ENCODE measurements at places on chromosomes 3 and 15. TPM values are rescaled to one million over a fixed set of nuclear protein-coding genes. Genes with fewer than 3 reads are reported as not detected.

DNA sequence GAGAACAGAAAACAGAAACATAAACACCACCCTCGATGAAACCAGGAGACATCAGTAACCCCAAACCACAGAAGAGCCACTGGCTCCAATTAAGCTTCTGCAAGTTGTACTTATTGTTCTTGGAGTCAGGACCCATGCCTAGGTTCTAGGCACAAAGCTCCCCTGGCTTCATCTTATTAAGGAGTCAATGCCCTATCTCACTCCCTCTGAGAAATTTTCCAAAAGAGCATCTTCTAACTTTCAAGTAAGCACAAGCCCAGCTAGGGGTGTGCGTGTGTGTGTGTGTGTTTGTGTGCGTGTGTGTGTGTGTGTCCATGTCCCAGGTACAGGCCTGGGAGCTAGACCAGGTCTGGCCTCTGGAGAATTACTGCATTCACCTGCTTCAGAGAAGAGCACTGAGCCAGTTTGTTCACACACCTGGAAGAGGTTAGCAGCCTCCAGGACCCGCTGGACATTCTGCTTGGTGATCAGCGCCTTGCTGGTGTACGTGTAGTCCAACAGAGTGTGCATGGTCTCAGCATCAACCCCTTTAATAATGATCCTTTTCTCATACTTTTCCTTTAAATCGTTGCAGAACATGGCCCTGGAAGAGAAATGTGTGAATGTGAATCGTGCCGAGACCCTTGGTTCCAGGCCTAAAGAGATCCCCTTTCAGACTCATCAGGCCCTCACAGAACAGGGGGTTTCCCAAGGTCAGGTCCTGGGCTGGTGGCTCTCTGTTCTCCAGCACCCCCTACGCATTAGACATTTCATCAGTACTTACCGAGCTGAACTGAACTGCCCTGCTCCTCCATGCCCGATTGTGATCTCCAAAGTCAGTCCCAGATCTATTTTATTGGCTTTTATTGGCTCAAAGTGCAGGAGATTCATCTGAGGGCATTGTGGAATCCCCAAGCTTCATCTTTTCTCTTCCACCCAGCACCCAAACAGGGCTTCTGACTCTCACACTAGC, 27.8 kb downstream of the KLHL6 start:
- no peaks in the 10 kb centered on the region for H3K27me3 ChIP-seq
- H3K4me3 ChIP-seq, result no peak overlapping the region
- DNase-seq, result peak; percentile 31
- peaks cover 66% of the 10 kb centered on the region for H3K4me1 ChIP-seq
- peaks cover 69% of the 10 kb centered on the region for H3K36me3 ChIP-seq
- H3K27ac ChIP-seq, result peak overlapping the region; percentile 82

DNA sequence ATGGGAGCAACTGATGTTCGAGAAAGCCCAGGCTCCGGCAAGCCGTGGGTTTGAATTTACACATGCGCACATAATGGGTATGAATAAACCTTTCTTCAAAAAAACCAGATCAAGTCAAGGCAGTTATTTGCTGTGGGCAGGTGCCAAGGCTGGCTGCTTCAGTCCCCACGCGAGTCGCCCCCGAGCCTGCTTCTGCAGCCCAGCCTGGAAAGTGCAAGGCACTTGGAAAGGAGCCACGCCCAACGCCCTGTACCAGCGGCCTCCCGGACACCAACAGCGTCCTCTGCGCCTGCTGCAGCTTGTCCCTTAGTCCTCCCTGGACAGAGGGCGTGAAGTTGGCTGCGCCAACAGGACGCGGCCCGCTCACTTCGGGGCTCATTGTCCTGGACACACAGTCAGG, 68.9 kb downstream of the KLF15 start:
- no peak overlapping the region for H3K4me3 ChIP-seq
- peaks cover 3% of the 10 kb centered on the region for H3K4me1 ChIP-seq
- no peaks in the 10 kb centered on the region for H3K36me3 ChIP-seq
- no peak overlapping the region for H3K27ac ChIP-seq

- H3K36me3 ChIP-seq, result no peaks in the 10 kb centered on the region
- H3K4me1 ChIP-seq, result peaks cover 17% of the 10 kb centered on the region
- H3K4me3 ChIP-seq, result no peak overlapping the region
- H3K27me3 ChIP-seq, result no peaks in the 10 kb centered on the region
- no peak for DNase-seq
- no peak overlapping the region for H3K27ac ChIP-seq
These were observed 27.9 kb downstream of the IQSEC1 start for GRCh38 chr3:13045241-13045903.

TMEM108 gene
- not detected for total RNA-seq

All from activated CD4-positive, alpha-beta memory T cell treated with anti-CD3 and anti-CD28 coated beads for 36 hours (primary cell).